ENCODE measurements at places on chromosomes 11 and 22.

GRCh38 chr22:25508161-25508560 lies 56.3 kb upstream of the GRK3 start:
- DNase-seq = no peak

DNA sequence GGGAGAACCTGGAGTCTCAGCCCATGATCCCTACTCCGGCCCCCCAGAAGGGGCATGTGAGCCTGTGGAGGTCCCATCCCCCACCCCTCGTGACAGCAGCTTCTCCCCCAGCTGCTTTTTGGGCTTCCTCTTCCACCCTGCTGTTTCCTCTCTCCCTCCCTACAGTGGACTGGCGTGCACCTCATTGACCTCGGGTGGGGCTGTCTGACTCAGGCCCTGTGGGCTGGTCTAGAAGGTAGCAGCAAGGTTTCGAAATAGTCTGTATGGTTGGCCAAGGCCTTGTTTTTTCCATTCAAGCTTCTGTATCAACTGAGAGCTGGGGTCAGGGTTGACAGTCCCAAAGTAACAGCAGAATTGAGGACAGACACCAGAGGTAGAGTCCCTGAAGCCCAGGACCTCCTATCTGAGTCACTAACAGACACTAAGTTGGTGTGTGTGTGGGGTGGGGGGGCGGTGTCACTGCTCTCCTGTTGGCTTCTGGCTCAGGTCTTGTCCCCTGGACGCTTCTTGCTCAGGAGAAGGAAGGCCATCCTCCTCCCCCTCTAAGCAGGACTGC lies 7.7 kb downstream of the SLC37A2 start:
- no peak for DNase-seq

GRCh38 chr11:20397281-20397680 lies 9.8 kb downstream of the PRMT3 start:
- DNase-seq = no peak

DNA sequence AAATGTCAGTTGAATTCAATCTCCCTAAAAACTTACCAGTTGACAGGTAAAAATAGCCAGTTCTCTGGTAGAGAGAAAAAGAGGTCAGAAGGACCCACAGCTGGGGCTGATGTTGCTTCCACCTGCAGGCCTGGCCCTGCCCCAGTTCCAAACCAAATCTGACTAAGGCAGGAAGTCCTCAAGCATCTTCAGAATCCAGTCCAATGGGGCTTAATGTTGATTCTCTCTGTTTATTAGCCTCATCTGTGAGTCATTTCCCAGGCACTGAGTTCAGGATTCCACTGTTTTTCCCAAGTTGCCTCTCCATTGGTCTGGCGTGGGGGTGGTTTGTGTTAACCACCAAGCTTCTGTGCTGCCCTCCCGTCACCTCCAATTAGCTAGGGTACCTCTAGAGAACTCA lies 601.8 kb downstream of the INSC start:
- no peak for DNase-seq

- DNase-seq = no peak
Observed at GRCh38 chr11:5937868-5938602, 4.0 kb upstream of the OR56A3 start.

- no peak for DNase-seq
Observed at GRCh38 chr11:10693509-10694081, at the start of gene IRAG1. TSS of gene IRAG1 (minus strand) at chr11:10693755. CDS start at chr11:10693602, 153 bp downstream.

DNA sequence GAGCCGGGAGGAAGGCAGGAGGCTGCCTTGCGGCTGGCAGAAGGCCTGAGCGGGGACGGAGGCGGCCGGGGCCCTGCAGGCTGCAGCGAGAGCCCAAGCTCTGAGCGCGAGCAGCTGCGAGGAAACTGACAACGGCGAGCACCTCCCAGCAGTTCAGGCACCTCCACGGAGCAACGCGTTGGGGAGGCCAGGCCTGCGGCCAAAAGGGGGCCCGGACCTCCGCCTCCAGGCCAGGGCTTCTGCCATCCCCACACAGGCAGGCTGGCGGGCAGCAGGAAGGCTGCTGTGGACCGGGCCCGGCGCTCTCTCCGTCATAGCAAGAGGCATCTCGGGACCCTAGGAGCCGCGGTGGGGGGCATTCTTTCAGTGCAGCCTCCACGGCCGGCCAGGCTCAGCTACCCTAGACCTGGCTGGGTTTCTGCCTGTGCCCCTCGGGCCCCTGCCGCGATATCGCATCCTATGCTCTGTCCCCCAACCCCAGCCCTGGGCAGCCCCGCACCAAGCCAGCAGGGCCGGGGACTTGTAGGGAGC lies 22.9 kb upstream of the SLC22A12 start:
- no peak for DNase-seq

Data from CD8-positive, alpha-beta T cell (primary cell).